ENCODE measurements at places on chromosomes 6 and 20.

DNA sequence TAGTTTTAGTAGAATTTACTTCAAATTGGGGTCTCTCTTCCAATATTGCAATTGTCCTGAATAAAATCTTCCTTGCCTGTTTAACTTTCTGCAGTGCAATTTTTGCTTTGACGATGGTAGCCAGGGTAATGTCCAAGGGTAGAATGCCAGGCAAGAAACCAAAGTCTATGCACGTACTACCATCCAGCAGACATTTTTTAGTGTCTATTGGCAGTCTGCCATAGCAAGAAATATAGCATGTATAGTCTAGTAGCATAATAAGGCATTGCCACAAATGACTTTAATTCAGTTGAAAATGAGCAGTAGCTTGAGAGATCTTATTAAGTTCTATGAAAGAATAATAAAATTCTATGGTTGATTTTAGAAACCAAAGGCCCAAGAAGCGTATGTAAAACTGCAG lies 62.3 kb upstream of the KCNQ5 start:
- no peak for DNase-seq

DNA sequence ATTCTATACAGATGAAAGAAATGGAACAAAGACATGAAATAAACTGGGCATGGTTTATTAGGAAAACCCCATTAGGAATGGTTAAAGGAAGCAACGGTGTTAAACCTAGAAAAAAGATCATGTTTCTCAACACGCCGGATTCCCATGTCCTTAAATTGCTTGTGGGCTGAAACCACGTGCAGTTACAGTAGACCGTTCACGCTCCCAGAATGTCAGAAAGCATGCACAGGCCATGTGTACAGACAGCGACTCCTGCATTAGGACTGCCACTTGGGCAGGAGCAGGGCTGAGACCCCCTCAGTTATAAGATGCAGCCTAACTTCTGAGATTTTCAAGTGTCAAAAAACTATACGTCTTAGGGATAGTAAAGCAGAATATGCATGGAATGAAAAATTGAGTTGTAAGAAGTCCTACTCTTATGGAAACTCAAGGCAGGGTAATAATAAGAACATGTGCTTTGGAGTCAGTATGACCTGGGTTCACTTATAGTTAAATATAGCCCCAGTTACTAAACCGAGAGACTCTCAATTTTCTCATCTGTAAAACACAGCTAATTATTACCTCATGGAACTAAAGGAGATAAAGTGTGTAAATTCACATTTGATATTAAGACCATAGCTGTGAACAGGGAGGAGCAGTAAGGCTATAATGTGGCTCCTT lies 174.0 kb upstream of the UST start:
- no peak for DNase-seq

DNA sequence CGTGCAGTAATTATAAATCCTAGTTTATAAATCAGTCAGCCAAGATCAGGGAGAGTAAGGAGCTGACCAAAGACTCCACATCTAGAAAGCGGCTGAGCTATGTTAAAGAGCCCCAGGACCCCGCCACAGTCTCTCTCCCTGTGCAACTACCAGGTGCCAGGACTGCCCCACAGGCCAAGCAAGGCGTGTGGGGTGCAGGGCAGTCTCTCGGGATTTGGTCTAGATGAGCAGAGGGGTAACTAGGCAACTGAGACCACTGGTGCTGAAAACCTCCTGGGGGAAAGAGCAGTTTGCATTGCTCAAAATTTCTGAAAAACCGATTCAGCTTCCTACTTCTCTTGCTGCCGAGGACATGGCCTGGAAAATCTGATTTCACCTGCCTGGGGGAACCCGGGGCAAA lies 10.4 kb downstream of the PMEPA1 start:
- DNase-seq, result no peak

DNA sequence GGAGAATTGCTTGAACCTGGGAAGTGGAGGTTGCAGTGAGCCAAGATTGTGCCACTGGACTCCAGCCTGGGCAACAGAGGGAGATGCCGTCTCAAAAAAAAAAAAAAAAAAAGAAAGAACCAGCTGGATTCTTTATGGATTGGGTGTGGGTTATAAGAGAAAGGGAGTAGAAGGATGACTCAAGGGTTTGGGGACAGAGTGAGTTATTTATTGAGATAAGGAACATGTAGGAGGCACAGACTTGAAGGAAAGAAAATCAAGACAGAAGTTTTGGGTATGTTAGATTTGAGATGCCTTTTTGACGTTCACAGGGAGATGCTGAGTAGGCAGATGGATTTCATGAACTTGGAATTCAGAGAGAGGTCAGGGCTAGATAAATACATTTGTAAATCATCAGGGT lies 47.6 kb downstream of the KIZ start:
- no peak for DNase-seq

DNA sequence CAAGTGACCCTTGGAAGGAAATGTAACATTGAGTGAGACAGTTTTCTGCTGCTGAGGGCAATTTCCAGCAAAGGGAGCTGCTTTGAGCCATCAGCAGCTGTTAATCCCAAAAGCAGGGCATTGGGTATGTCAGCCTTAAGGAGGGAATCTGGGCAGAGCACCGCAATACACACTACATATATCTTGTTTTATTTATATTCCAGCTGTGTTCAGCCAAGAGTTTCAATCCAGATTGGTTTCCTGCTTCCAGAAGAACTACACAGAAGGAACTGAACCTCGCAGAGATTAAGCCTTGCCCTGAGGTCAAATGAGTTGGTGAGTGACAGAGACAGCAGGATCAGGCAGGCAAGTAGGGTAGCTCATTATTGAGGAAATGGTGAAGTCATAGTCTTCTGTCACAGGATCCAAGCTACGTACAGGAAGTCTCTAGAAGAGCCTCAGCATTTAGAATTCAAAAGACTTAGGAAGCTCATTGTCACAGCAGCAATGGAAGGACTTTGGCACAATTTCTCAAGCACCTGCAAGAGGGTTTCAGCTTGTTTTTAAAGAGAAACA lies 109.9 kb upstream of the HEY2 start:
- DNase-seq, result no peak

All from right renal cortex interstitium (tissue), 3 donors.